Neural progenitor cell (in vitro differentiated cells): ENCODE measurements at places on chromosomes 16 and 17.

GRCh38 chr16:2514333-2515179, 804 bp downstream of the ATP6V0C start:
- no peaks in the 10 kb centered on the region for H3K27me3 ChIP-seq
- peak overlapping the region; percentile 100 for H3K27ac ChIP-seq
- no peaks in the 10 kb centered on the region for H3K36me3 ChIP-seq
- H3K4me3 ChIP-seq: peak overlapping the region; percentile 99
- DNase-seq: peak; percentile 48

GRCh38 chr16:12416136-12416787, 387.4 kb downstream of the CPPED1 start:
- no peaks in the 10 kb centered on the region for H3K27me3 ChIP-seq
- no peak overlapping the region for H3K27ac ChIP-seq
- H3K36me3 ChIP-seq: no peaks in the 10 kb centered on the region
- no peak overlapping the region for H3K4me3 ChIP-seq

- H3K27me3 ChIP-seq: no peaks in the 10 kb centered on the region
- H3K27ac ChIP-seq: no peak overlapping the region
- H3K4me3 ChIP-seq: no peak overlapping the region
- H3K4me1 ChIP-seq: peaks cover 22% of the 10 kb centered on the region
- H3K36me3 ChIP-seq: no peaks in the 10 kb centered on the region
These were observed 22.9 kb upstream of the C1QL1 start for GRCh38 chr17:44990994-44991393.

DNA sequence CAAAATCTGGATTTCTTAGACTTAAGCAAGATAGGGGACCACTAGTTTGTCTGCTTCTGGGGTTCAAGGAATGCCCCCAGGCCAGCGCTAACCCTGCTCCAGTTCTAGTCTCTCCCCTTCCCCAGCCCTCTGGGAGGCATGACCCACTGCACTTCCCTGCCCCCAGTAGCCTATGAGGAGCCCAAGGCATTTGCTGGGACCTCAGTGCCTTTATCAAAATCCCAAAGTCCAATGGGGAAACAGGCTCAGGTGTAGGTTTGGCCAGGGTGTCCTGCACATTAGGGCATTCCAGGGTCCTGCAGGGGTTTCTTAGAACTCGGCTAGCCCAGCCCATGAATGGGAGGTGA, 1.2 kb downstream of the IL4R start:
- no peak for DNase-seq
- H3K4me1 ChIP-seq: no peaks in the 10 kb centered on the region
- H3K36me3 ChIP-seq: no peaks in the 10 kb centered on the region
- no peak overlapping the region for H3K4me3 ChIP-seq

DNA sequence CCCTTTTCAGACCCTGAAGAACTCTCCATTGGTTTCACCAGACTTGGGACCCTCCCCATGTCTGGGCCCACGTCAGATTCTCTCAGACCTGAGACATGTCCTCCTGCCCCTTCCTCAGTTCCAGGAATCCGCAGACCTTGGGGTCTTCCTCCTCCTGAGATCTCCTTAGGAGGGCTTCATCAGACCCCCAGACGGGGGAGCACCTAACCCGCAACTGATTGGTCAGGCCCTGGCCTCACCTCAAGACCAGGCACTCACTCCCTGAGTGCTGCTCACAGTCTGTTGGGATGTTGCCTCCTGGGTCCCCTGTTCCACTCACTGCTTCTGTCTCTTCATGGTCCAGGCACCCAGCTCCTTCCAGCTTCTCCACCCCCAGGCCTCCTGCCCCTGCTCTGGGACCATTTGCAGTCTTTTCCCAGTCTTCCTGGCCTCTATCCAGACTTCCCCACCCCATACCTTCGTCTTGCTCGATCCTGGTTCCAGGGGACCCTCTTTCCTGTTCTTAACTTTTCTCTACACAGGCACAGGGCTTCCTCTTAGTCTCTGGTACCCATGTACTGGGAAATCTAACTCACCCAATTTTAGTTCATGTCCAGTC, 1.2 kb downstream of the GID4 start:
- peaks cover 7% of the 10 kb centered on the region for H3K4me1 ChIP-seq
- H3K27ac ChIP-seq: no peak overlapping the region
- DNase-seq: peak; percentile 43

GRCh38 chr16:56643080-56643778, 4.8 kb downstream of the MT1A start:
- peak; percentile 59 for DNase-seq
- H3K27ac ChIP-seq: no peak overlapping the region
- H3K36me3 ChIP-seq: no peaks in the 10 kb centered on the region
- peaks cover 100% of the 10 kb centered on the region for H3K27me3 ChIP-seq
- no peaks in the 10 kb centered on the region for H3K4me1 ChIP-seq

- H3K4me3 ChIP-seq: peak overlapping the region; percentile 87
- no peak for DNase-seq
- no peaks in the 10 kb centered on the region for H3K27me3 ChIP-seq
- no peak overlapping the region for H3K27ac ChIP-seq
- H3K36me3 ChIP-seq: no peaks in the 10 kb centered on the region
These were observed 1.3 kb downstream of the PSMD12 start for GRCh38 chr17:67364847-67365737.

DNA sequence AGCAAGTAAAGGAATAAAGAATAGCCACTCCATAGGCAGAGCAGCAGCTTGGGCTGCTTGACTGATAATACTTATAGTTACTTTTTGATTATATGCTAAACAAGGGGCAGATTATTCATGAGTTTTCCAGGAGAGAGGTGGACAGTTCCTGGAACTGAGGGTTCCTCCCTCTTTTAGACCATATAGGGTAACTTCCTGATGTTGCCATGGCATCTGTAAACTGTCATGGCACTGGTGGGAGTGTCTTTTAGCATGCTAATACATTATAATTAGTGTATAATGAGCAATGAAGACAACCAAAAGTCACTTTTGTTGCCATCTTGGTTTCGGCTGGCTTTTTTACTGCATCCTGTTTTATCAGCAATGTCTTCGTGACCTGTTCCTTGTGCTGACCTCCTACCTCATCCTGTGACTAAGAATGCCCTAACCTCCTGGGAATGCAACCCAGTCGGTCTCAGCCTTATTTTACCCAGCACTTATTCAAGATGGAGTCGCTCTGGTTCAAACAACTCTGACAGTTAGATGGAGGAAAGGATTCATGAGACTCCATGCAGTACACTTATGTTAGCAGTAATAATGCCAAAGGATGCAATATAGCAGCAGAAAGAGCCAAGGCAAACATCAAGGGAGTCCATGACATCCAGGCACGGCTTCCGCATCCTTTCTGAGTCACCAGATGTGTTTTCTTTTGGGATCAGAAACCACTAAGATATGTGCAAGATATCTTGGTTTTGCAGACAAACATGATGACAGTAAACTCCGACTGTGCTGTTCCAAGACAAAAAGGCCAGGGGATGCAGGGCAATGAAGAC, 55.8 kb upstream of the B4GALNT2 start:
- H3K4me3 ChIP-seq: no peak overlapping the region
- no peaks in the 10 kb centered on the region for H3K27me3 ChIP-seq
- H3K4me1 ChIP-seq: no peaks in the 10 kb centered on the region

GRCh38 chr16:66383551-66383950, 17.1 kb downstream of the CDH5 start:
- no peaks in the 10 kb centered on the region for H3K4me1 ChIP-seq
- no peak for DNase-seq
- H3K36me3 ChIP-seq: no peaks in the 10 kb centered on the region
- H3K4me3 ChIP-seq: no peak overlapping the region
- no peak overlapping the region for H3K27ac ChIP-seq
- no peaks in the 10 kb centered on the region for H3K27me3 ChIP-seq
